ENCODE measurements at places on chromosomes 16 and 17.

DNA sequence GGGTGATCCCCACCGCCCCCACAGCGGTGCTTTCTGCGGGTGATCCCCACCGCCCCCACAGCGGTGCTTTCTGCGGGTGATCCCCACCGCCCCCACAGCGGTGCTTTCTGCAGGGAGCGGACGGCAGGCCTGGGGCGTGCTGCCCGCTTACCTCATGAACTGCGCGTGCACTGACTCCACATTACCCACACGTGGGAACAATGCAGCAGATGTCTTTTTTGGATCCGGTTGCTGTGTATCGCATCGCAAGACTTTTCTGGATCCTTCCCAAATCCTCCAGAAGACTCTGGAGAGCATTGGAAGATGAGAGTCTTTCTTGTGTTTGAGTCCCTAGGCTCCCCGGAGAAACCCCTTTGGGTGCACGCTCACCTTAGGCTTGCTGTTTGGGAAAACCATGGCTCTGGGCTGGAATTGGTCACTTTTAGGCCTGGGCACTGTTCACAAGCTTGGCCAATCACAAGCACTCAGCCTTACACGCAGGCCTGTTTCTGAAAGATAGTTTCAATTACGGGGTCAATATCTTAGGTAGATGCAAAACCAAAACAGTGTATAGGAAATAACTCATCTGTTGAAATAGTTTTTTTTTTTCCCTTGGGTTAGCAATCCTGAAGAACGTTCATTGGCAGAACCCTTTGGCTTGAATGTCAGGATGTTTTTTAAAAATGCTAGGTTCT, 201.8 kb downstream of the RPTOR start:
- H3K36me3 ChIP-seq, result no peaks in the 10 kb centered on the region
- H3K27me3 ChIP-seq, result no peaks in the 10 kb centered on the region
- DNase-seq, result no peak
- H3K4me1 ChIP-seq, result peaks cover 5% of the 10 kb centered on the region
- no peak overlapping the region for H3K4me3 ChIP-seq

DNA sequence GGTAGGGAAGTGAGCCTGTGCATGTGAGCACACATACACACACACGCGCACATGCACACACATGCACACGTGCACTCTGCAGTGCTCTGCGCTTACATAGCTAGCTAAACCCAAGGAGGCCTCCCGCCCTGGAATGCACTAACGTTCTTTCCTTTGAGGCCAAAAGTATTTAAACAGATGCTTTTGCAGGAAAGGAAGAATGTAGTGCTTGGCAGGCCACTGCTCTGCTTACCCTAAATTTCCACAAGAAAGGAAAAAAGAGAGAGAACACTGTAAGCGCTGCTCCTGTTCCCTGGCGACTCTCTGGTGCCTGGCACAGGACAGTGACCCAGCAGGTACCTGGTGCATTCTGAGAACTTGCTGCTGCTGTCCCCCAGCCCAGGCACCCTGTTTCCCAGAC, 31.3 kb upstream of the MRPS23 start:
- H3K4me1 ChIP-seq, result peaks cover 38% of the 10 kb centered on the region
- peak overlapping the region; percentile 77 for H3K27ac ChIP-seq
- no peaks in the 10 kb centered on the region for H3K27me3 ChIP-seq
- H3K36me3 ChIP-seq, result peaks cover 9% of the 10 kb centered on the region

GRCh38 chr16:85860413-85861094, 38.4 kb upstream of the IRF8 start:
- no peak overlapping the region for H3K4me3 ChIP-seq
- H3K27ac ChIP-seq, result no peak overlapping the region
- no peak for DNase-seq
- H3K4me1 ChIP-seq, result no peaks in the 10 kb centered on the region

GRCh38 chr17:82036634-82037091, 834 bp downstream of the DCXR start:
- H3K36me3 ChIP-seq, result no peaks in the 10 kb centered on the region
- H3K27me3 ChIP-seq, result no peaks in the 10 kb centered on the region
- H3K4me3 ChIP-seq, result peak overlapping the region; percentile 71
- DNase-seq, result no peak

- H3K27me3 ChIP-seq, result no peaks in the 10 kb centered on the region
- H3K27ac ChIP-seq, result no peak overlapping the region
- H3K4me3 ChIP-seq, result no peak overlapping the region
Measured at GRCh38 chr16:6682142-6682811, 650.4 kb upstream of the RBFOX1 start.
